Natural killer cell (primary cell): ENCODE measurements at places on chromosomes 16 and 17. TPM values are rescaled to one million over a fixed set of nuclear protein-coding genes. Genes with fewer than 3 reads are reported as not detected.

TMEM100 gene
- not detected for total RNA-seq

CACNG1 gene
- total RNA-seq = not detected

DNA sequence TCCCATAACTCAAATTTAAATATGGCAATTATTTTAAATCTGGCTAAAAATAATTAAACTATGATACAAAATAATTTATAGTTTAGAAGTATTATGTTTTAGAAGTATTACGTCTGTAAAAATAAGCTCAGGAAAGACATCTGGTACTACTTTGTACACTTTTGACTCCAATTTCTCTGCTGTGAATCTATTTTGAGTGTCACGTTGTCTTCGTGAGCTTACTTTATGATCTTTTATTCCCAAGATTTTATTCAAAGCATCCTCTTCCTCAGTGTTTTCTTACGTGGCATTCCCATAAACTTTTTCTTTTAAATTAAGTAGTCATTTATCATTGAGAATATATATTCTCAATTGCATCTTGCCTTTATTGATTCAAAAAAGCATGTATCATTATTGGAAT lies 223.3 kb upstream of the KCNJ16 start:
- no peaks in the 10 kb centered on the region for H3K27me3 ChIP-seq
- no peaks in the 10 kb centered on the region for H3K4me1 ChIP-seq
- H3K36me3 ChIP-seq = no peaks in the 10 kb centered on the region
- no peak for DNase-seq
- H3K27ac ChIP-seq = no peak overlapping the region

DNA sequence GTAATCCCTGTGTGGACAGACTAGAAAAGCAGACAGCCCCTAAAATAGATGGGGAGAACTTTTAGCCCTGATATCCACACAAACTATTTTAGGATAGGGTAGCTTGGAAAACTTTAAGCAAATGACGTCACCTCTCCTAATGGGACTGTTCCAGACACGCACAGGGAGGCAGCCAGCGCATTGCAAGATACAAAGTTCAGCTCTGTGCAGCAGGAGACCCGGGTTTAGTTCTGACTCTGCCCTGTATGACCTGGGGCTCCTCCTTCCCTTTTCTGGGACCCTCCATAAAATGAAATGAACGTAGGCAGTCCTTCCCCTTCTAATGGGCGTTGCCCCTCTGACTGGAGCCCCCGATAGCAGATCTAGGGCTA lies 6.3 kb downstream of the ZNF689 start:
- no peak overlapping the region for H3K27ac ChIP-seq
- DNase-seq = no peak
- H3K27me3 ChIP-seq = no peaks in the 10 kb centered on the region
- peaks cover 6% of the 10 kb centered on the region for H3K4me1 ChIP-seq
- H3K36me3 ChIP-seq = peaks cover 26% of the 10 kb centered on the region
